ENCODE measurements at places on chromosomes 16 and 17.

DNA sequence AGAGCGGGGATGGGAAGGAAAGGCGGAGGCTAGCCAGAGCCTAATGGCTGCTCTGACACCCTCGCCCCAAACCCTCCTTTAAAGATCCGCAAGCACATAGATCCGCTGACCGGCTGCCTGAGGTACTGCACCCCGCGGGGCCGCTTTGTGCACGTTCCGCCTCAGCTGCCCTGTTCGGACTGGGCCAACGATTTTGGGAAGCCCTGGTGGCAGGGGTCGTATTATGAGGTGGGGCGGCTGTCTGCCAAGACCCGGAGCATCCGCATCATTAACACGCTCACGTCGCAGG, 663 bp downstream of the CYB5D1 start:
- no peak for DNase-seq

GRCh38 chr16:64384636-64385035, 737.2 kb downstream of the CDH11 start:
- DNase-seq: no peak

- DNase-seq: no peak
Measured at GRCh38 chr16:87255866-87256265, 61.3 kb downstream of the C16orf95 start.

DNA sequence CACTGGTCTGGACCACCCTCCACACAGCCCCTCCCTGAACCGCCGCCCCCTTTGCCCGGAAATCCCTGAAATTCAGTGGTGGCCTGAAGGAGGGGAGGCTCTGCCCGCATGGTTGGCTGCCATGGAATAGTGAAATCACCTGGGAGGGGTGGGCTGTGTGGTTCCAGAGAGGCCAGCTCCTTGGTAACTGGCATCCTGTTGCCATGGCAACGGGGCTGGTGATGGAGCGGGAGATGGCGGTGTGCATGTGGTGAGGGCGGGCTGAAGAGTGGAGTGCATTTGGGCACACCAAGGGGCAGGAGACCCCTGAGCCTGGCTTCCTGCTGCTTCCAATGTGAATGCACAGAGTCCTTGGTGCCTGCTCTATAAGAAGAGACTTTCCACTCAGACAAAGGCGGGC, 2.4 kb downstream of the EFNB3 start:
- no peak for DNase-seq

GRCh38 chr17:77379065-77379428, 238.3 kb downstream of the SEC14L1 start:
- DNase-seq: no peak

DNA sequence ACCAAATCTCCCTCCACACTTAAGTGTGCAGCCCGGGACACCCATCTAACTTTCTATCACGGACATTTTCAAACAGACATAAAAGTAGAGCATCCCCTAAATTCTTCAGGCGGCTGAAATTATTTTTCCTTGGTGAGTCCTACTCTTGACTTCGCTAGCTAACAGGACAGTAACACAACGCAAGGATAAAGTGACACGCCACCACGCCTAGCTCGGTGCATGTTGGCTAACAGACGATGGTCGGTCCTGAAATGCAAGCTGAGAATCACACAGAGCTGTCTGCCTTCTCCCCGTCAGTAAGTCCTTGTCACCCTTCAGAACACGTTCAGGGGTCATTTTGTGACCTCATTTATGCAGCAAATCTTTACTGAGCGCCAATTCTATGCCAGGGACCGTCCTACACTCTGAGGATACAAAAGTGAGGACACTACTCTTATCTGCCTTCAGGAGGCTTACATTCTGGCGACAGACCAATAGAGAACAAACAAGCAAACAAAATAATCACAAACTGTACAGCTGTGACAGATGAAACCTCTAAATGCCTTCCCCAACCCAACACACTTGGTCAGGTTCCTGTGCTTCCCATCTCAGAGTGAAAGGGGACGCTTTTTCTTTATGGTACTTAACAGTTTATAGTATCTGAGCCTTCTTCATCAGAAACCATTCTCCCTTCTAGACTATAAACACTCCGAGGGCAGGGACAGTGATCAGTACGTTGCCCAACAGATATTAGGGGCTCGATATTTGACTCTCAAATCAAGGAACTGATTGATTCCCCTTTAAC, 1.3 kb downstream of the NTAN1 start:
- DNase-seq: no peak
